ENCODE measurements at places on chromosomes 7 and 10. TPM values are rescaled to one million over a fixed set of nuclear protein-coding genes. Genes with fewer than 3 reads are reported as not detected.

DNA sequence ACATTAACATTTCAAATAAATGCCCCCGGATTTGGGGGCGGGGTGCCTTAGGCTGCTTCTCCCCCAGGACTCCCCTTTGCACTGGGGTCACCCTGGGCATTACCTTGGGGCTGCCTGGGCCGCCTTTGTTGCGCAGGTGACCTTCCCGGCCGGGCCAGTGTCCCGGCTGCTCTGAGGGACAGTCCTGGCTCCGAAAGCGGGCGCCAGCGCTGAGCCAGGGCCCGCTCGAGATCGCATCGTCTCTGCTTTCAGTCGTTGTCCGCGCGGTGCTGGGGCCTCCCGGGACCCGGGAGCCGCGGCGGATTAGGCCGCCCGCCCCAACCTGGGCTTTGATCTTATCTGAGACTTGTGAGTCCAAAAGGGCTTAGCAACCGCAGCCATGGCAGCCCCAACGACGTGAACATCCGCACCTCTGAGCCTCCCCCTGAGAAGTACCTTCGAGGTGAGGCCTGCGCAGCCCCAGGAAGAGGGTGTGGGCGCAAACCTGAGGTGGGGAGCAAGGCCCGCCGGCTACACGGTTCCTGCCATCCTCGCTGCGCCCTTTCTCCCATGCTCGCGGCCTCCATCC lies 14.8 kb upstream of the WAPL start:
- no peak for DNase-seq

DNA sequence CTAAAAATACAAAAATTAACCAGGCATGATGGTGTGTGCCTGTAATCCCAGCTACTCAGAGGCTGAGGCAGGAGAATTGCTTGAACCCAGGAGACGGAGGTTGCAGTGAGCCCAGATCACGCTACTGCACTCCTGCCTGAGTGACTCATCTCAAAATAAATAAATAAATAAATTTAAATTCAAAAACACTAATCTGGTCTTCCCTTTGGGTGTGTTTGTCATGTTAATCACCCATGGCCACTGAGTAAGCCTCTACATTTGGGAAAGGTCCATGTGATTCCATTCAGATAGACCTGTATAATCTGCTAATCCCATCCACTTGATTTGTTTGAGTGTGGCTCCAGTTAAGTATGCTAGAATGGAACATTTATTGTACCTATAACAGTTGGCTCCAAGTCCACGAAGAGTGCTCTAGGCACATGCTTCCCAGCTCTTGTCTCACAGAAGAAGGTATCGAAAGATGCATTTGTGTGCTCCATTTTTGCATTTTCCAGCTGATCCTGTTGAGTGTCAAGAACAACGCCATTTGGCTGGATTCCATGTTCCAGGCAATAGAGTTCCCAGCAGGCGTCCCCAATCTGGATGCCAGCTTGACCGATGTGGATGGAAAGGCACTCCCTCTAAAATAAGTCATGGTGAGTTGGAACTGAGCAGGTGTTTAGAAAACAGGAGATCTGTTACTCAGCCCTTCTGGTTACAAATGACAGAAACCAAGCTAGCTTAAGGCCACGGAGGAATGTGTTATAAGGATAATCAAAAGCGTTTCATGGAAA lies 4.0 kb downstream of the TUBAL3 start:
- no peak for DNase-seq

DNA sequence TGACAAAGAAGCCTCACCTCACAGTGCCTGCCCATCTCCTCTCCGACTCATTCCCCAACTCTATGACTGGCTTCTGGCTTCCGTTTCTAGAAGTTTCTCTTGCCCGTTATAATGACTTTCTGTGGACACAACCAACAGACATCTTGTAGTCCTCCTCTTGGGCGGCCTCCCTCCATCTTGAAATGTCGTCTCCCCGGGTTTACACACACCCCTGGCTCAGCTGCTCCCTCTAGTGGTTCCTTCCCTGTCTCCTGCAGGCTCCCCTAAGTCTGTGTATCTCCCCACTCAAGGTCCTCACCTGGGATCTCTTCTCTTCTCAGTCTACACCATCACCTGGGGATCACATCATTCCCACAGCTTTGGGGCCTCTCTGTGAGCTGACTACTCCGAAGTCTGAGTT lies 123.4 kb upstream of the NEBL start:
- DNase-seq = peak; percentile 45

DNA sequence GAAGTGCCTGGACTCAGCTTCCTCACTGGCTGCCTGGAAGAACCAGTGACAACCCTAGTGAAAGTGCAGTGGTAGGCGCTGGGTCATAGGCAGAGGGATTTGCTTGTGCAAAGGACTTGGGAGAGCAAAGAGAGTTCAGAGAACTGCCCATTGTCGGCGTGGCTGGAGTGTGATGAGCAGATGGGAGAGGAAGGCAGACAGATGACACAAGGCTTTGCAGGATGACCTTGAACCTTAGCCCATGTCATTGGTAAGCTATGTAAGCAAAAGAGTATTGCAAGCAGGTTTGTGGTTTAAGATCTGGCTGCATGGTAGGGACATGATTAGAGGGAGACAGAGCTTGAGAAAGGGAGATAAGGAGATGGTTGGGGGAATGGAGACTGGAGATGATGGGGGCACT lies 35.3 kb upstream of the NOBOX start:
- no peak for DNase-seq

DNA sequence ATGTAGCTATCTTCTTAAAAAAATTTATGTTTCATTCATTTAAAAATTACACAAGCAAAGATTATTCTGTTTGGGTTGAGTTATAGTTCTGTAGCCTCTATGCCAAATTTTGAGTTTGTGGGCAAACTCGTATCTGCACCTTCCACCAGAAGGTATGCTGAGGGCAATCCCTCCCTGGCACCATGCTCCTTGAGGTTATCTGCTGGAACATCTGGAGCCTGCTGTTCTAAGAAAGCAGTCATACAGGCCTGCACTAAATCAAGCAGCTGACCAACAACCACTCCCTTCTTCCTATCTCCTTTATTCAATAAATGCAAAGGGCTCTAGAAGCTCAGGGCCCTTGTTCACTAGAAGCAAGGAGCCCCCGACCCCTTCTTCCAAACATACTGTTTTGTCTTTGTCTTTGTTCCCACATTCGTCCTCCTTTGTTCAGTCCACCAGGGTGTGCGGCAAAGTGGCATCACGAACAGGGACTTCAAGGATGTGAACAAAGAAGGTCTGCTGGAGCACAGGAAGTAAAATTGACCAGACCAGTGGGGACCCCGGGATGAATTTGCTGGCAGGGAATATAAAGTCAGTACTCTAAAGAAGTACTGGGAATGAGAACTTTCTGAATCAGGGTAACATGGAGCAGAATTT lies 36.4 kb downstream of the OR13A1 start:
- no peak for DNase-seq

GRCh38 chr7:17040716-17041115 lies 158.9 kb upstream of the AGR3 start:
- DNase-seq = no peak

- no peak for DNase-seq
These were observed 181.3 kb downstream of the KIAA1217 start for GRCh38 chr10:24390146-24390700.

DNA sequence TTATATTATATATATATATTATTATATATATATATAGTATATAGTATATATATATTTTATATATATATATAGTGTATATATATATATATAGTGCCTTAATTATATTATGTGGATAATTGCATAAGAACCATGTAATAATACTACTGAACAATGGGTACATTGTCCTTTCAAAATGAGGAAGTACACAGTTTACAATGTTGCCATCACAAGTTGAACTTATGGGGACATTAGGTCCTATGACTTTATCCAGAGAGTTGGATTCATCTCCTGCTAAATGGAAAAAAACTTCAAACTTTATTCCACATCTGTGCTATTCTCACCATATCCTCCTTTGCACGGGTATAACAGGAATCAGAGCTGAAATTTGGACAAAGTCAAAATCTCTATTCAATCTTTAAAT lies 105.0 kb upstream of the AGR3 start:
- DNase-seq = no peak

DNA sequence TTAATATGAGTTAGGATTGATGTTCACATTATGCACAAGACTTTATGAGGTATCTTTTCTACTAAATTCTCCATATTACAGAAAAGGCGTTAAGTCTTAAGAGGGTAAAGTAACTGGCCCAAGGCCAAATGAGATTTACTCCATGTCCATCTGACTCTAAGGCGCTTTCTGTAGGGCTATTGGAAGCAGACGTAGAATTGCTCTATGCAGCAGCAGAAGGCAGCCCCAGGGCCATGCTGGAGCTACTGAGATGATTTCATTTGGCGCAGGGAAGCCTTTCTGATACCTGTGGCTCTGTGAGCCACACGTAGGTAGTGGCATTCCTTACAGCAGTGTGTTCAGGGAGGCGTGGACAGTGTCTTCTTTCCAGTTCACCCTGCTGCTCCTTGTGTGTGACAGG lies 133.1 kb downstream of the SH2D4B start:
- no peak for DNase-seq

DNA sequence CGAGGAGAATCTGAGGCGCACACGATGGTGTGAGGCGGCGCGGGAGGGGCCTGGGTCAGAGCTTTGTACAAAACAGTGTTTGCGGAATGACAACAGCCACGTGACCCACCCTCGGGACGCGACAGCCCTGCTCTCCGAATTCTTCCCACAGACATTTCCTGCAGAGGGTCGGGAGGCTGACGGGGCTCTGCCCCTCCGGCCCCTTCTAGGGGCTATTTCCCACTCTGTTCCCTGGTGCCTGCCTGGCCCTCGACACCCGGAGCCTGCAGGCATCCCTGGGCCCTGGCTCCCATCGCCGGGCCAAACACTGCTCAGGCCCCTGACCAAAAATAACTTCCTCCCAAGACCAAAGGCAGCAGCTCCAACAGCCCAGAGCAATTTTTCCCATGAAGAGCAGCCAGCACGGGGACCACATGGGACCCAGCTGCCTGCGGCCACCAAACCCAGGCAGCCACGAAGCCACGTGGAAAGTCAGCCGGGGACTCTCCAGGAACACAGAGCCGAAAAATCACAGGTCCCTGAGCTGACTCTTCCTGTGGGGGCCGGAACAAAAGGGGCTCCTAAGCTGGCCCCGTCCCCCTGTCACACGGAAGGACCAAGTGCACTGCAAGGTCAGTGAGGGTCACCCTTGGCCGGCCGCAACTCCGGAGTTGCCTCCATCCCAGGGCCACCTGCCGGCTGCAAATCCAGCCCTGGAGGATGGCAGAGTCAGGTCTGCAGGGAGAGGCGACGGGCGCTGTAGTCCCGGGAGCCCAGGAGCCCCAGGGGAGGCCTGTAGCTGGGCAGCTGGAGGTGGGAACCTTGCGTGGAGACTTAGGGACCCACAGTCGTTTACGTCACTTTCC lies 42.0 kb downstream of the PAPOLB start:
- no peak for DNase-seq

- DNase-seq = no peak
These were observed 61.3 kb downstream of the XPNPEP1 start for GRCh38 chr10:109862041-109862440.

DNA sequence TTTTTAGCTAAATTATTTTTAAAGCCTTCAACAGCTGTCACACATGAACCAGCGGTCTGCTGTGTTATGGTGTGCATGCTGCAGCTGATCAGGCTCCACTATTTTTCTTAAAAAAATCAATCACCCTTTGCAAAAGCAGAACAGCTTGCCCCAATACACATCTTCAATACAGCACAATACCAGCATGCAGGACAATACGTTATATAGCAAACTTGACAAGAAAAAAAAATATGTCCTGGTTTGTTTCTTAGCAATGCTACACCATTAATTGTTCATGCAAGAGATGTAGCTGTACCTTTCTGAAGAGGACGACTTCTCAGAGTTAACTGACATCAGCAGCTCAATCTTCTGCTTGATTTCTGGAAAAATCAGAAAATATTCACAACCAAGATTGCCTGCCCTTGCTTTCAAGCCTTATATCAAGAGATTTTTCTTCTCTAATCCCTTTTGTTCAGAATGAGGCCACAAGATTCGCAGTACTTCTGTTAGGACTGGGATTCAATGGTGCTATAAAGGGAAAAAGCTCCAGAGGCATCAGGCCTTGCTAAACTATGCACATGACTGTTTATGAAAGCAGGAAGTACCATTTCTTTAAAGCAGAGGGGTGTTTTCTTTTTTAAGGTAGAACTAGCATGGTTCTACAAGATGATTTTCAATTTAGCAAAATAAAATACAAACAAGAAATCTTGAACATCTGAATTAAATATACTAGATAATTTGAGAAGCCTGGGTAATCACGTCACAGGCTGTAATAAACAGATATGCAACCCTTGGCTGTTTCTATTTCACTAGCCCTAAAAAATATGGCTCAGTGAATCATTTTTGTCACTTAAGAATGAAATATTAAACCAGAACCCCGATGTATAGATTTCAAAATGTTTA lies 120.0 kb downstream of the SRPK2 start:
- peak; percentile 57 for DNase-seq

- peak; percentile 97 for DNase-seq
These were observed 6.4 kb downstream of the MAFK start for GRCh38 chr7:1536743-1537534.

DNA sequence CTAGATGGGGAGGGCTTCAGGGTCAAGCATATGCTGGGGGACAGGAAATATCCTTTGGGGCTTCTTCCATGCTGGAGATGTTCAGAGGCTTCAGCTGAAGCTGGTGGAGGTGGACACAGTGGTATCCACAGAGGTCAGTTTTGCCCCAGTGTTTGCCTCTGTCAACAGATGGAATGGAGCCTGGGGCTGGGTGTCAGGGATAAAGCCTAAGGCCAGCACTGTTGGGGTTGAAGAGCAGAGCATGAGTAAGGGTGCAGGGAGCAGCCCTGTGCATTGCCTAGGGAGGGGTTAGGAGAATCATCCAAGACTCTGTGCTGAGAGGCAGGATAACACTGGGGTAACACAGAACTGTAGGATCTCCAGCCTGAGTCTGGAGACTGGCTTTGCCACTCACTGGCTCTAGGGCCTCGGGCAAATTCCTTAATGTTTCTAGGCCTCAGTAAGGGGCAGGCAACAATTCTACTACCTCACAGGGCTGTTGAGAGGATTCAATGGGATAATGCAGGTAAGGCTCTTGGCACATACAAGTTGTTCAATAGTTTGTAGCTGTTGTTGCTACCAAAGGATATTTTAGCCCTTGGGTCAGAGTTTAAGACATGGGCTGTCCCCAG lies 21.8 kb upstream of the MYL7 start:
- no peak for DNase-seq

GRCh38 chr10:132319853-132320653 lies 11.9 kb upstream of the LRRC27 start:
- DNase-seq = peak; percentile 82

DNA sequence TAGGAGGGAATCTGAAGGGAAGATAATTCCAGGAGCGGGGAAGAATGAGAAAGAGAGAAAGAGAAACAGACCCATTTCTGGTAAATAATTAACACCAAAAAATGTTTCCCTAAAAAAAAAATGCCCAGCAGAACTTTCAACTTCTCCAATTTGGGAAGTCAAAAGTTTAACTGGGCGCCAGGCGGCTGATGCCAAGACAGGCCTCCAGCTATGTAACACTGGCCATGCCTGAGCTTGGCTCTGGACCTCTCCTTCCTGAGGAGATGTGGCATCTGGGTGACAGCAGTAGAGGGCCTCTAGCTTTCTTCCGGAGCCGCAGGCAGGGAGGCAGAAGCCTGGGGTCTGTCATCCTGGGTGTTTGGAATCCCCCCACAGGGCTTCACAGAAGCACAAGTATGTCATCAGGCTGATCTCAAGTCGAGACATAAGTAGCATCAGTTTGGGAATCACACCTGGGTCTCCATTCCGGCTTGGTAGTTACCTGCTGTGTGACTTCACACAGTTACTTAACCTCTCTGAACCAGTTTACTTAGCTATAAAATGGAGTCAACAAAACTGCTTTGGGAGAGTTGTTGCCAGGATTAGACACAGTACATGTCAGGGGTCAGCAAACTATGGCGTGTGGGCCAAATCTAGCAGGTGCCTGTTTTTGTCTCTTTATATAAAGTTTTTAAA lies 50.5 kb upstream of the TCF7L2 start:
- DNase-seq = no peak

PGAM2 gene
- total RNA-seq = not detected

PPP1R9A gene
- 4.3 TPM for total RNA-seq

TCAF2 gene
- 3.3 TPM for total RNA-seq

TAS2R5 gene
- 0.30 TPM for total RNA-seq
